HAP-1 (cell line): ENCODE measurements at places on chromosomes 1 and 21.
A peak's percentile ranks its signal among the peaks of the same experiment; 100 is the strongest.

DNA sequence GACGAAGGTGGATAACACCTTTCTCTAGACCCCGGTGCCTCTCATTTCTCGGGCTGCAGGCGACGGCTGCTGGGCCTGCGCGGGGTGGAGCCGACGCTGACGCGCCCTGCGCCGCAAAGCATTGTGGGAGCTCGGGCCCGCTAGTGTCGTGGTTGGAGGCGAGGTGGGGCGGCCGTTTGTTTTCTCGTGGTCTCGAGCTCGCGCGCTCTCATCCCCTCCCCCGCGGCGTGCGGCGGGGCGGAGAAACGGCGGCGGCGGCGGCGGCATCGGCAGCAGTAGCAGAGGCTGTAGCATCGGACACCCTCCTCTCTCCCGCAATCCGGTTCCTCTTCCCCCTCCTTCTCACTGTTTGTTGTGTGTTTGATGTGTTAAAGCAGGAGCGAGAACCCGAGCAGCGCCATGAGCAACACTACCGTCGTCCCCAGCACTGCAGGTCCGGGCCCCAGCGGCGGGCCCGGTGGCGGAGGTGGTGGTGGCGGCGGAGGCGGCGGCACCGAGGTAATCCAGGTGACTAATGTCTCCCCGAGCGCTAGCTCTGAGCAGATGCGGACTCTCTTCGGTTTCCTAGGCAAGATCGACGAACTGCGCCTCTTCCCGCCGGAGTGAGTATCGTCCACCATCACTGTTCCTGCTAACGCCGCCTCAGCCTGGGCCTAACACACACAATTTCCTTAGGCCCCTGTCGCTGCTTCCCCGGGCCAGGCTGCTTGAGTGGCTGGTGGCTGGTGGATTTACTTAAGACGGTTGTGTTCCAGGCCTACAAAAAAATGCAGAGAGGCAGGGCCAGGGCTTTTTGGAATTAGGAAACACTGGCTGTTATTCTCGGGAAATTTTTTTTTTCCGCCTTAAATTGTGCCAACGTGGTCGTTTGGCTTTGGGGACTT, at the start of gene SRSF11:
Gene SRSF11, plus strand, starts transcription at position 143 of the 884 bp plus-strand sequence. Its CDS starts 257 bp downstream, at position 400.
- DNase-seq: peak; percentile 98

DNA sequence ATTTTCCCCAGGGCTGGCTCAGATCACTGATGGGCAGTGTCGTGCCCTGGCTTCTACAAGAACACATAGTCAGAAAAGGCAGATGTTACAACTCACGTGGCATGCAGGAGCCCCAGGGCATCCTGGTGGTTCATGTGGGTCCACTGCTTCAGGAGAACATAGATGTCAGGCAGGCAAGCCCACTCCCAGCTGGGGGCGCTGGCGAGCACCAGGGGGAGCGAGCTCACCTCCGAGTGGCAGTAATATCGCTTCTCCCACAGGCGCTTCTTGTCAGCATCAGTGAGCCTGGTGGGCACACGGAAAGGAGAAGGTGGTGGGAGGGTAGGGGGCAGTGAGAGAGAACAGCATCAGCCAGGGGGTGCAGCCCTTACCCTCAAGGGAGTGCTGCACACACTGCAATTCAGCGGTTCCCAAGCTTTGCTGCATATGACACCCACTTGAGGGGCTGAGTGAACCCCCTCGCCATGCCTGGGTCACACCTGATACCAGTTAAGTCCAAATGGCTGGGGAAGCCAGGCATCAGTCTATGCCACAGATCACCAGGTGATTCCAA, 34.3 kb upstream of the PPP1R15B start:
- DNase-seq: peak; percentile 7

DNA sequence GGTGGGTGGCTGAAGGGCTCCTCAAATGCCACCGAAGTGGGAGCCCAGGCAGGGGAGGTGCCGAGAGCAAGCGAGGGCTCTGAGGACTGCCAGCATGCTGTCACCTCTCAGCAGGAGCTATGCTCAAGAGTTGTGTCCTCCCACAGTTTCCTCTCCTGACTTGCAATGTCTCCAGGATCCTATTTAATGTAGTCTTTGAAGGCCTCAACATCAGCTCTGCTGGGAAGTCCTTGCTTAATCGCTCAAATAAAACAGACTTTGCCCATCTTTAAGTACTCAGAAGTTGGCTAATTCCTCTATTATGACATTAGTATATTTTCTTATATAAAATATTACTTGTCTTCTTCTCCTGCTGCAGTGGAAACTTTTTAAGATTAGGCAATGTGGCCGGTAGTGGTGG, 154.2 kb upstream of the NRIP1 start:
- DNase-seq: no peak

- no peak for DNase-seq
Measured at GRCh38 chr1:168466714-168467131, 77.1 kb downstream of the XCL2 start.

DNA sequence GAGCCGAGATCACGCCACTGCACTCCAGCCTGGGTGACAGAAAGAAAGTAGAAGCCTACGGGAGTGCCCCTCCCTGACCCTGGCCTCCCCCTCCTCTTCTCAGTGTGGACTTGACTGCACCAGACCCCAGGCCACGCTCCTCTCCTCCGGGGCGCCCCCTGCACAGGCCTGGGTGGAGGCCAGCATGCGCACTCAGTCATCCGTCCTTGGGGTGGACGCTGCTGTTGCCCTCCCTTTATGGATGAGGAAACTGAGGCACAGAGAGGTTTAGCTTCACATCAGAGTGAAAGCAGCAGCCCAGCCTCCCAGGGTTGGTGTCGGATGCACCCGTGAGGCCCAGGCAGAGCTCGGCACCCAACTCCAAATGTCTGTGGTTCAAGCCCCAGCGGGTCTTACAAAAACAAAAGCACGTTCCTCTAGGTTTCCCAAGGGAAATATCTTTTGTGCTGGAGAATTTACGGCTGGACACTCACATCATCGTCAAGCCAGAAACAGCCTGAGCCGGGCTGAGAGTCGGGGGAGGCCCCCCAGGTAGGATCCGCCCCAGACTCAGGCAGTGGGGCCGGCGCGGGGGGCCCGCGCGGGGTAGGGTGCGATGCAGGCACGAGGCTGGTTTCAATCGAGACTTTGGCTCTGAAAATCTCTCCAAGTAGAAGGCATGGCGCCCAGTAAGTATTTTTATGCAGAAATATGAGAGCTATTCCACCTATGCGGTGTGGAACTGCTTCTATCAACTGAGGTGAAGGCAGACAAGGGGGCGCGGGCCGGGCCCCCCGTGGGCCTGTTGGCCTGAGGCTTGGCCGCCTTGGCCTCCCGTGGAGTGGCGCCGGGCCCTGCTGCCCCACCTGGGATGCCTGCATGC, 36.6 kb downstream of the MORN1 start:
- no peak for DNase-seq

- DNase-seq: no peak
Measured at GRCh38 chr1:225454733-225455132, 26.9 kb upstream of the LBR start.

GRCh38 chr1:103101399-103101798, 6.9 kb downstream of the COL11A1 start:
- DNase-seq: no peak

DNA sequence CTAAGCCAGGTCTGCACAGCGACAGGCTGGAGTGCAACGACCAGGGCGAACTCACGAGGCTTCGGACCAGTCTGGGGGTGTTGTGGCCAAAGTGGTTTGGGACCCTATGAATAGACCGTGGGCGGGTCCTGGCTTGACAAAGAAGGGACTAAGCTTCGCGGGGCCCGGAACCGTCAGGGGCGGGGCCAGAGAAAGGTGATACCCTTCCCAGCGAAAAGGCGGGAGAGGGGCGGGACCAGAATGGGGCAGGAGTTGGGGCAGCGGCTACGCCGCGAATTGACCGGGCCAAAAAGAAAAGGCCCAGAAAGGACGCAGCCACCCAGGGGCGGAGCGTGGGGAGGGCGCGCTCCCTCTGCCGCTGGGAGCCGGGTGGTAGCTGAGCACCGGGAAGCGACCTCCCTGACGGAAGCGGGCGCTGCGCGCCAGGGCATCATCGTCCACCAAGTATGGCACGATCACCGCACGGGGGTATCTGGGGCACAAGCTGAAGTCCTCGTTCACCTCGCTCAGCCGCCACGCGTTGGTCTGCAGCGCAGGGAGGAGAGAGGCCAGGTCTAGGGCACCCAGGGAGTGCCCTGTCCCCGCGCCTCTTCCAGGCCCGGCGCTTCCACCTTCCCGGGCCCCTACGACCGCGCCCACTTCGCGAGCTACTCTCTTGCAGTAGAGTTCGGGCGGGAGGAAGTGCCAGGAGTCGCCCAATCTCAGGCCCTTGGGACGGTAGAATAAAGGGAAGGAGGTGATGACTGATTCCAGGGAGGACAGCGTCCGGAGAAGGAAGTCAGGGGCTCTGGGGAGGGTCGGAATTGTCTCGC, 6.7 kb upstream of the FAM167B start:
- peak; percentile 92 for DNase-seq

GRCh38 chr1:243712941-243713340, 137.1 kb downstream of the AKT3 start:
- DNase-seq: no peak

GRCh38 chr1:12001249-12001917, 17.9 kb upstream of the MIIP start:
- peak; percentile 11 for DNase-seq
